HCEC 1CT (cell line): ENCODE measurements at places on chromosomes 2 and 18.

GRCh38 chr2:230335461-230335863 lies 8.5 kb downstream of the SP140L start:
- DNase-seq: no peak

DNA sequence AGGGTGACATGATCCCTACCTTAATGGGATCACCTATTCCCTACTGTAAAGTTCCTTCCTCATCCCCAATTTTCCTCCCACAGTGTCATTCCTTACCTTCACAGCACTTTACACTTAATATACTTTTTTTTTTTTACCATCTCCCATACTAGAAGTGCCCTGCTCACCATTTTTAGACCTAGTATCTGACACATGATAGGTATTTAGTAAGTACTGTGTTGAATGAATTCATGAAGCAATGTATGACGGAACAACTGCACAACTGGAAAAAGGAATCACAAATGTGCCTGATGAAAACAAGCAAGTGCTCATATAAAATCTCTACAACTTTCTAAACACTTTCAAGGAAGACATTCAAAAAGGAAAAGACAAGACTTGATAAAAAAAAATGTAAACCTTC lies 77.0 kb upstream of the ST8SIA5 start:
- DNase-seq: no peak

- DNase-seq: no peak
Observed at GRCh38 chr2:128505150-128505490, 186.5 kb upstream of the HS6ST1 start.

- no peak for DNase-seq
Observed at GRCh38 chr18:79801641-79802040, 3.9 kb downstream of the KCNG2 start.

DNA sequence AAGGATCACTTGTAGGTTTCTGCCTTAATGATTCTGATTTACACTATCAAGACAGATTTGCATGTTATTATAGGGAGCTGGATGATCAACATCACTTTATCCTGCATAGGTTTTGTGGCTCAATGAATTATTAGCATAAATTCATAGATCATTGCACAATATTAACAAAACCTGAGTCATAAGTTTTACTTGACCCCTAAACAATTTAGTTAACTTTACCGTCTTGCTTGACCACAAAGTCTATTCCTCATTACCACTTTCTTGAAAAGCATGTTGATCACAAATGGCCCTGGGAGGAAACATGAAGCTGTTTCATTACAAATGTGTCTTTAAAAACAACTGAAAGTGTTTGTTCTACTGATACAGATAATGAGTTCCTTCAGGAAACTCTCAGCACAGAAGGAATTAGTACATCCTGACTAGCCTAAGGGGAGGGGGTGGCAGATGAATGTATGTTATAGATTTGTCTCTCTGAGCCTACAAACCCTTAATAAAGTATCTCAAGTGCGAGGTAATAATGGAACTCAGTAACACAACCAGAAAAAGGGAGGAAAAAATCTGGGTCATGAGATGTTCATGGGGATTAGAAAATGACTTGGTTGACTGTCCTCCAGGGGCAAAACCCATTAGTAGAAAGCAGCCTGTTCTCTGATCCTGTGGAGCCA lies 303.4 kb downstream of the PIK3C3 start:
- no peak for DNase-seq

GRCh38 chr2:124112966-124113365 lies 87.9 kb downstream of the CNTNAP5 start:
- DNase-seq: no peak

DNA sequence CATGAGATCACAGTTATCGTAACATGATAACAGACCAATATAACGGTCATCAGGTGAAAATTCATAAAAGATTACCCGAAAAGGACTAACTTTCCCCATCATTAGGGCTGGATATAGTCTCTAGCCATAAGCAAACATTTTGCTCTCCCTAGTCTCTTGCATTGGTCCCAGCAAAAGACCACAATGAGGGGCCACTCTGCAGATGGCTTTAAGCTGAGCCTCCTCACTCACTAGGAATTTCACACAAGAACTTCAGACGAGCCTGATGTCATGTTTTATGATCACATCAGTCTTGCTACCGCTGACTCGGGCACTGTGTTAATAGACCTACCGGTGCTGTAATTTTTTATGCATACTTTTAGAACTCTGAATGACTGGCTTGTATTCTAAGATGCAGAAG lies 35.2 kb downstream of the STK17B start:
- no peak for DNase-seq
